ENCODE measurements at places on chromosomes 4 and X.

DNA sequence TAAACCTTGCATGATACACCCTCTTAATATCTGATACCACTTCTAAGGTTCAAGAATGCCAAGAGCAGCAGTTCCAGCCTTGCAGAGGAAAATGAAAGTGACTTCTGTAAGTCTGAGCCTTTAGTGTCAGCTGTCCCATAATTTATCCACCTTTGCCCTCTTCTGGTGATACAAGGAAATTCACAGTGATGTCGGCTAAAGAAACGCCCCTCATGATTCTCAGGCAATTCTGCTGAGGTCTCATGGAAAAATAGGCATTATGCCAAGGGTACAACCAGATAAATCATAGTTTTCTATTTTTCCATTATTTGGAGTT is 172.2 kb upstream of the CXCL13 start:
- DNase-seq, result no peak

GRCh38 chr4:128728190-128728589 is 81.3 kb upstream of the JADE1 start:
- DNase-seq, result no peak

GRCh38 chr4:116387937-116388474 is 697.4 kb downstream of the TRAM1L1 start:
- DNase-seq, result no peak

DNA sequence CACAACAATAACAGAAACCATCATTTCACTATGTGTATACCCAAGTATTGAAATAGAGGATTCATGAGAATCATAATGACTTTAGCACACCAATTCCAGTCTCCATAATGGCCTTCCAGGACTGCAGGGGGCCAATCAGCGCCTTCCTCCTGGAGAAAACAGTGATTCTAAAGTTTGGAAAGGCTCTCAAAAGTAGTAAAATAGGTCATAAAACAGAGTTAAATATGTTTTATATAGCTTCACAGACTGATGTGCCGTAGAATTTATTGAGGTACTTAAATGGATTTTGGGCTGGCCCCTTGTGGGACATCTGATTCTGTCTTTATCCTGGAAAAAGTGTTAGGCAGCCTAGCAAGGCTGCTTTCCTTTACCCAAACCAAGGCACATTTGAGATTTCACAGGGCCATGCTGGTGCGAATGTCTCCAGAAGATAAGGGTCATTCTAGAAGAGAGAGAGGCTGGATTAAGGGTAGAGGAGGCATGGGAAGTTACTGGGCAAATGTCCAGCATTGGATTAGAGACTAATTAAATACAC is 543.9 kb downstream of the GALNTL6 start:
- DNase-seq, result no peak

DNA sequence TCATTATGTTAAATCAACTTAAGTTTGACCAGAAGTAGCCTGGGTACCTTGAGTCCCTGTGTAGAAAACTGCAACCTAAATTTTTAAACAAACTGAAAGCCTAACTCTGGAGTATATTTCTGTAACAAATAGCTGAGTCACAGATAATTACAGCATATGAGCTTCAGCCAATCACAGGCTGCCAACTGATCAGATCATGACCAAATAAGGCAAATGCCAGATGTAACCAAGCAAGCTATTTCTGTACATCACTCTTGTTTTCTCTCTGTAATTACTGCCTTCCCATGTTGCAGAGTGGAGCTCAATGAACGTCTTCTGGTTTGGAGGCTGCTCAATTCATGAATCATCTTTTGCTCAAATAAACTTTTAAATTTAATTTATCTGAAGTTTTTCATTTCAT is 980.9 kb upstream of the DIAPH2 start:
- DNase-seq, result no peak

DNA sequence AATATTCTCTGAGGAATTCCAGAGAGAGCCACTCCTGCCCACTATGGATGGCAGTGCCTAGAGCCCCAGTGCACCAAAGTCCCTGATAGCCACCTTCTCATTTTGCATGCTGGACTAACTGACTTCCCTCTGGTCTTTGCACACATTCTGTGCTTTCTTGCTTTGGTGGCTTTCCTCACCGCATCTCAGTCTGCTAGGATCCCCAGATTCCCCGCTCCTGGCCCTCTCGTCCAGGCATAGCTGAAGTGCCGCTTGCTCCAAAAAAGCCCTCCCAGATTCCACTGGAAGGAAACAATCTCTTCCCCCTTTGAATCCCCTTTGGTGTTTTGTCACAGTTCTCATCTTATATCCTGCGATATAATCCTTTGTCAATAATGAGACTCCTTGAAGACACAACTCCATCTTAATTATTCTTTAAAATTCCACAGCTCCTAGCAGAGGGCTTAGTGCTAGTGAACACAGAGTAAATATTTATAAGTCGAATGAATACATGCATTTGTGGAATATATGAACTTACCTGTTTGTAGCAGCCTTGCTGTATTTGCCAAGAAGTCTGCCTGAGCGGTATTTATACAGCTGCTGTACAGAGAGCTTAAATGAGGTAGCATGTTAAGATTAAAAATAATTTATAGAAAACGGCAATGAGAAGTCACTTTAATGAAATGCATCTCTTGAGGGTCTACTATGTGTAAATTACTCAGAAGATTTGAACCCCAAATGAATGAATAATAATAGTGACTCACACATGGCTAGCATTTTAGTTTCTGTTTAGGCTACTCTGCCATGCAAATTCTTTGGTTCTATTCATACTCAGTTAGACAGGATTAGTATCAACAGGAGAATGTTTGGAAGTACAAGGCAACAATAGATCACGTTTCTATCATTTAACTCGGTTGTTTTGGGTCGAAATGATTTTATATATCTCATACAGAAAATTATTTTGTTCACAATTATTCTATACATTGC is 421.9 kb upstream of the TENM3 start:
- no peak for DNase-seq

GRCh38 chrX:12974305-12974795 is 560 bp upstream of the TMSB4X start:
- DNase-seq, result no peak

GRCh38 chrX:568311-568710 is 62.3 kb upstream of the SHOX start:
- no peak for DNase-seq

- DNase-seq, result no peak
These were observed 6.3 kb downstream of the TMEM31 start for GRCh38 chrX:103716962-103717361.

- no peak for DNase-seq
These were observed 231.6 kb upstream of the SLIT2 start for GRCh38 chr4:20020056-20020455.

GRCh38 chr4:176043838-176044588 is 21.6 kb upstream of the WDR17 start:
- DNase-seq, result no peak

- no peak for DNase-seq
These were observed 13.6 kb downstream of the FTHL17 start for GRCh38 chrX:31058284-31058683.

DNA sequence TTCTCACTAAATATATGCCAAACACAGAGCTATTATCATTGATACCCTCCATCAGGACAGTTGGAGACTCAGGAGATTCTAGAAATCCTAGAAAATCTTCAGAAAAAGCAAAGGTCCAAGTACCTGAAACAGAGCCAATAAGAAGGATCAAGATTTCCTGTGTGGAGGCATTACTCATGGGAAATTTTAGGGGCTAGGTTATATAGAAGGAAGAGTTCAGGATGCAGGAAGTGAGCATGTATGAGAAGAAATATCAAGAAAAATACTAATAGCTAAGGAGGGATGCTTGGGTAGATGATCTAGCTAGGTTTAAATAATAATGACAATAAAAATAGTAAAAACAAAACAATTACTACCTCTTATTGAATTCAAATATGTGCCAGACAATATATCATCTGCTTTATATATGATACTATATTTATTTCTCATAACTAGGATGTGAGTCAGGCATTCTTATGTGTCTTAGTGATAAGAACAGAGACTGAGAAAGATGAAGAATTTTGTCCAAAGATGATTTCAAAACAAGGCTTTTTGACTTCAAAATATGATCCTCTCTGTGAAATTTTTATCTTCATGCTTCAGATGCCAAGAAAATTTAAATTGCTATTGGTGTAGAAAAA is 66.4 kb upstream of the HHIP start:
- no peak for DNase-seq

DNA sequence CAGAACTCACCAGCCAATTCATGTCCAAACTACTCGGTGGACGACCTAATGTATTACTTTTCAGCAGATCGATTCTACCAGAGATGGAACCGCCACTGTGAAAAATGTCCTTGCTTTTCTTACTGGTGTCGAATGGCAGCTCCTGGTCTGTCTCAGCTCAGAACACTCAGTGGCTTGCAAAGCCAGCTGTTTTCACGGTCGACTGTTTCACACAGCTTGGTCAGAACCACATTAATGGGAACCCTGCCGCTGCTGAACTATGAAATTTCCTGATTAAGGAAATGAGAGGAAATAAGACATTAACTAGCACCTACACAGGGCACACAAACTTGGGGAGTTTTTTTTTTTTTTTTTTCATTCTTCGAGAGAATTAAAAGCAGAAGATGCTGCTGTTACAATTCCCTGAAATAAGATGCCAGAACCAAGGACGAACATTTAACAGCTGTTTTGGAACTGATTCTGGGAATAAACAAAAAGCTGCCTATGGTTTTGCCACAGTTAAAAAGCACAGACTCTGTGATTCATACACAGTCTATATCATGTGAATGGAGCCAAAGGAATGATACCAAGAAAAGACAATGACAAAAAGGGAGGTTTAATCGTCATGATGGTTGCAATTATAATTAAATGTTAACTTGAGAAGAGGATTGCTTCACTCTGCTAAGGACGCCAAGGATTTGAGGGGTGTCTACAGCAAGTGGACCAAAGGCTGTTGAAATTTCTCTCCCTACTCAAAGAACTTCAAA is 31.3 kb downstream of the SUPT20HL2 start:
- no peak for DNase-seq

GRCh38 chrX:136718091-136718490 is 62.6 kb downstream of the ARHGEF6 start:
- no peak for DNase-seq

DNA sequence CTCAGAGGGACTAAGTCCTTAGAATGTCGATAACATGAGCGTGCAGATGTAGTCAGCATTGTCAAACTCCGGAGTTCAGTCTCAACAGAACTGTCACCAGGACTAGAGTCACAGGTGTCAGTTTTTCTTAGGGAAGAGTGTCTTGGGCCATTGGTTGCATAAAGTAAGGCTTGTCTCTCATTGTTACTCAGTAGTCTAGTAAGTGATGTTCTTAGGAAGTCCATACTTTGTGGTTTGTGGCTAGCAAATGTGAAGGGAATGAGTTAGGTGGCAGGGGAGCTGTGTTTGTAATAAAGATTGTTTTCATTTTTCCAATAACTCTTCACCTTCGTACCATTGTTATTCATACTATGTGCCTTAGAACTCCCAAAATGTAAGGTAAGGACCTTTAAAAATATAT is 119.6 kb downstream of the AFF2 start:
- no peak for DNase-seq

DNA sequence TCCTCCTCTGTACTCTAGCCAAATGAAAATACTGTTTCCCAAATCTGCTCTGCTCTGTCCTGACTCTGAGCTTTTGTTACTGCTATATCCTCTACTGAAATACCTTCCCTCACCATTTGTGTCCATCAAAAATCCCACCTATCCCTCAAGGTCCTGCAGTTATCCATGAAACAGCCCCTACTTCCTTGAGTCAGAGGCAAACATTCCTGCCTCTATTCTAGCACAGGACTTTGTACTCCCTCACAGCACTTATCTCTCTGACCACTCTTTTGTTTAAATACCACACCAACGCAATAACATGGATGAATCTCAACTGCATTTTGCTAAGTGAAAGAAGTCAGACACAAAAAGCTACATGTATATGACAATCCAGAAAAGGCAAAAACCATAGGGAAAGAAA is 10.5 kb upstream of the RNF128 start:
- DNase-seq, result no peak

DNA sequence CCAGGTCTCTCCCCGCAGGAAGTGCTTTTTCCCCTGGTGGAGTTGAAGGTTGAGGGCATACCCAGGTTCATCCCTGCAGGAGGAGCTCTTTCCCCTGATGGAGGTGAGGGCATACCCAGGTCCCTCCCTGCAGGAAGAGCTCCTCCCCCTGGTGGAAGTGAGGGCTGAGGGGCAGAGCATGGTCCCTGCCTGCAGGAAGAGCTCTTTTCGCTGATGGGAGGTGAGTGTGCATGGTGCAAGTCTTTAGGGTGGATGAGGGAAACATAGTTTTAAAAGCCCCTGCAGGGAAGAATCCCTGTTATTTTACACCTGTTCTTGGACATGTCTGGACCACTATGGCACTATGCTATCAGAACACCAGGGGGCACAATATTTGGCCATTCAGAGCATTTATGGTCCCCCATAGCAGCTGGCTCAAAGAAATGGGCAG is 43.7 kb upstream of the PUDP start:
- DNase-seq, result no peak

Data from activated T-cell treated with anti-CD3 and anti-CD28 coated beads for 48 hours (primary cell).